ENCODE measurements at places on chromosomes 3 and 15.
A peak's percentile ranks its signal among the peaks of the same experiment; 100 is the strongest.

DNA sequence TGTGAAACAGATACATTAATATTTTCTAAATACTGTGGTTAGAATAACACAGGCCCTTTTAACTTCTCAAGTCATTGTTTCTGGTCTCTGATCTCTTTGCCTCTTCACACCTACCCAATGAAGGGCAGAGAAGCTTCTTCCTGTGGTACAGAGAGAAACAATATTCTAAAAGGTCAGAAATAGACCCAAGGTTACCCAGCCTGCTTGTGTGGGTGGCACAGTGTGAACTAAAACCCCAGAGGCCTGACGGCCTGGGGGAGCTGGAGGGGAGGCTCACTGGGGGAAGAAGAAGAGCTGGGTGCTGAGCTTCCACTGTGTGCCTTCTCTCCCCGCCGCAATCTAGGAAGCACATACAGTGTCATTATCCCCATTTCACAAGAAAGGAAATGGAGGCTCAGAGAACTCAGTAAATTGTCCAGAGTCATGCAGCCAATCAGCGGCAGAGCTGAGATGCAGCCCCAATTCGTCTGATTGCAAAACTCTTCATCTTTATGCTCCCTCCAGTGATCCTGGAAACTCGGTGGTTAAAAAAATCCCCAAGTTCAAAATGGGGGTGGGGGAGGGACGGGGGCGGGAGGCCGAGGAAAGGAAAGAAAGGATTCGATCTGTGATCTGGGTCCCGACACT is 64.1 kb upstream of the HEG1 start:
- no peak for DNase-seq

DNA sequence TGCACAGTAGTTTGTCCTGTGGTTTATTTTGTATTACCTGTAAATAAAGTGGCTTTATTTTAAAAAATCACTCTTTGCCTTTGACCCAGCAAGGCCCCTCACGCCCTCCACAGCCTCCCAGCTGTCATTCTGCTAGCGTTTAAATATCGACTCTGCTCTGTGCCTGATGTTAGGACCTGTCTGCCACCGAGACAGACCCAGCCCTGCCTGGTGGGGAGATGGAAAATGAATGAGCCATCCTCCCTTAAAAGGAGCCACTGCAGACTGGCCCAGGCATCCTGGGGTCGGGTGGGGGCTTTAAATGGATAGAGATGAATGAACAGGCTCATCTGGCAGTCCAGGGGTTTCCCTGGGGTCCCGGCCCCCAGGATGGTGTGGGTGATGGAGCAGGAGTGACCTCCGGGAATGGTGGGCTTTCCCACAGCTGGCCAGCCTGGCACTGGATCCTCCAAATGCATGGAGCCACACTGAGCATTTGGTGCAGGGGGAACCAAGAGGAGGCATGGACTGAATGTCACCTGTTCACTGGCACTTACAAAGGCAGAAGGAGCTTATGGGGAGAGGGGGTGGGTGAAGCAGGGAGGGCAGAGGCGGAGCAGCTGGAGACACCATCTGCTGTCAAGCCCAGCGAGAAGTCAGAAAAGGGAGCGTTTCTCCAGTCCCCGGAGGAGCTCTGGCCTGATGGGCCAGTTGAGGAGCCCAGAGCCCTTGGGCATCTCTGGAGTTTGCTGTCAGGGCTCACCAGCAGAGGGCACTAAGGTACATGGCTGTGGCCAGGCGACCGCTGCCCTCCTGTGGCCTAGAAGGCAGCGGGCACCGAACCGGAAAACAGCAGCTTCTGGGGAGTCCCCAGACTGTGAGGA is 11.9 kb downstream of the GRM2 start:
- DNase-seq = peak; percentile 34

- no peak for DNase-seq
Observed at GRCh38 chr3:171950373-171950772, 89.0 kb upstream of the FNDC3B start.

GRCh38 chr3:46266598-46266997 is 24.3 kb downstream of the CCR3 start:
- DNase-seq = no peak

GRCh38 chr3:114567771-114568170 is 273.9 kb downstream of the TIGIT start:
- DNase-seq = peak; percentile 15

DNA sequence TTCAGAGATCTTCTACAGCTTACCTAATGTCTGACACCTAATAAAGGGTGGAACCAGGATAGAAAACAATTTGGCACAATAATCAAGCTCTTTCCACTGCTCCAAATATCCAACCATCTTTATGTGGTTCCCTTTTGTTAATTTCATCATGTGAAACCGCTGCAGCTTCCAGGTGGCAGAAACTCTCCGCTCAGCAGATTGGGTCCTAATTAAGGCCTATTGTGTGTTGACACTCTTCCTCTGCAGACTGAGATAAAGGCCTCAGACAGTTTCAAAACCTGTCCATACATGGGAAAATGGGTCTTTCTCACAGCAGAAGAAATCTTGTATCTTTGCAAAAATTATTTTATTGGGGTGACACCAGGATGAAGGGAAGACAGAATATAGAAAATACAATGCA is 1002.4 kb upstream of the SEMA6D start:
- DNase-seq = no peak

DNA sequence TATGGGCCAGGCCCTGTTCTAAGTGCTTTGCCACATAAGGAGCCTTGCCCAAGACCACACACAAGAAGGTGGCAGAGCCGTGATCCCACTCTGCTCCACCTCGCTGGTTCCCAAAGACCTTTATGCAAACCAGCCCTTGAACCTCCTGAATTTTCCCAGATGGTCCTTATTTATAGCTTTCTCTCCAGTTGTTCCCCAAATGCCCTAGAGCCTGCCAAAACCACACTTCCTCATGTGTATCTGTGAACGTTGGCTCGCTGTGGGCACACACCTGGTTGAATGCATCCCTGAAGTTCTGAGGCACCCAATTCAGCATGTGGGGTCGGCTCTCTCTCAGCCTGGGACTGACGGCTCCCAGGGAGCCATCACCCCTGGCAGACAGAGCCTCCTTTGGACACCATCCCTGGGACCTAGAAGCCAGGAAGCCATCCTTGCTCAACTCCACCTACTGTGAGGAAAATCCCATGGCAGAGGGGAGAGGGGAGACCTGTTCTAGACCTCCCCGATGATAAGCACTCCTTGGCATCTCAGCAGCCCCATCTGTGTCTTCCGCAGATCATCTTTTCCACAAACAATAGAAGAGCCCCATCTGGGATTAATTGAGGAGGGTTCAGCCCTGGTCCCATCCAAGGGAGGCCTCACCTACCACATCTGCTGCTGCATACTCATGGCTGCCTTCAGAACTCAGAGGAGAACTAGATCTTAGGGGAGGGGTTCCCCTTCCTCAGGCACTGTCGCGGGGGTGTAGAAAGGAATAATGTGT is 42.3 kb upstream of the LIMD1 start:
- no peak for DNase-seq

DNA sequence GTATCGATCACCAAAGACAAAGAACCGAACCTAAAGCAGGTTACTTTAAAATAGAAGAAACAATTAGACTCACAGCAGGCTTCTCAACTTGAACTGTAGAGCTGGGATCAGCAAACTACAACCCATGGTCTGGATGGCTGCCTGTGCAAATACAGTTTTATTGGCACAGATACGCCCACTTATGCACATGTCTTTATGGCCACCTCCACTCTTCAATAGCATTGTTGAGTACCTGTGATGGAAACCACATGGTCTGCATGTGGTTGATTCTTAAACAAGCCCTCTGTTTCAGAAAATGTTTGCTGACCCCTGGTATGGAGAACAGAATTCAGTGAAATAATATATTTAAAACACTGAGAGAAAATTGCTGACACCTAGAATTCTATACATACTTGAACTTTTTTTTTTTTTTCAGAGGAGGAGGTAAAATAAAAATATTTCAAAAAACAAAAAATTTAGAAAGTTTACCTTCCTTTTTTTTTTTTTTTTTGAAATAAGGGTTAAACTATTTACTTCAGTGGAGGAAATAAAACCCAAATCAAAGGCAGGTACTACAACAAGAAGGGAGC is 263.8 kb upstream of the ATP10A start:
- no peak for DNase-seq

DNA sequence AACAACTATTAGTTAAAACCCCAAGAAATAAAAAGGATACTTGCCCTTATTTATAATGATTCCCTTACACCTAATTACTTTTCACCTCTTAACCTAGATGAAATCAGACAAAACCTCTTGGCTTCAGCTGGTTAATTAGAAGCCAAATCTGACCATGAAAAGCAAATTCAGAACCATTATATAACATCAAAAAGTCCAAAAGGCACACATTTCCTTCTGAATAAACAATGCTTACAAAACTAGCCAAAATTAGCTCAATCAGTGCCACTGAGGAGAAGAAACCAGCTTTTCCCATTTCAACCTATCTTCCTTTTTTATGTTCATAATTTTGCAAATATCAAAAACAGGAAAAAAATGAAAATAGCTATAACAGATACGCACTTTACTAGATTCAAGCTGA is 3.2 kb downstream of the EHHADH start:
- no peak for DNase-seq

DNA sequence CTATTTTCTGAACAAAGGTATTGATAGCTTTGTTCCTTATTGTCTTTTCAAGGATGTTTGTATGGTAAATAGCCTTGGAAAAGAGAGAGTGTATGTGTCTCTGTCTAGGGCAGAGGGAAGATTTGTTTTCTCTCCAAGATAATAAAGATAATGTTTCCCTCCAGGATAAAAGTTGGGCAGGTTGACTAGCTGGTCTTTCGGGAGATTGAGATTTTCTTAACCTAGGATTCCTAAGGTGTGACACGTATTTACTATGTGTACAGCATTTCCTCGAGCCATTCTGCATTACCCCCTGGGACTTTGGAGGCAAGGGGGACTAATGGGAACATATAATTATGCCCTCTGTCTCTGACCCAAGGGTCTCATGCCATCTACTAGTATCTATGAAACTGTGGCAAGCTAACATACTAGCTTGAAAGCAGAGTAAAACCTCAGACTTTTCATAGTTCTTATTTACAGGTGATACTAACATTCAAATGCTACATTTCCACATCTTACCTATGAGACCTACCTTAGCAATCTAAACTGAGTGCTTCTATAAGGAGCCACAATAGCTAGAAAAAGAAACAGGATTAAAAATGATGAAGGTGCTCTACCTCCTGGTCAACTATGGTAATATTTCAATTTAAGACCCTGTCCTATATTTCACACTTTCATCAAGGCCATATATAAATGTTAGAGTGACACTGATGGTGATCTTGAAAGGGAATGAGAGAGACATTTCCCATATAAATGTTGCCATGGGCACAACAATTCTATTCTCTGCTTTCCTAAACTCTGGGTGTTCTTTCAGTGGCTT is 252.9 kb upstream of the CBLB start:
- no peak for DNase-seq

GRCh38 chr3:13080591-13080990 is 7.4 kb upstream of the IQSEC1 start:
- no peak for DNase-seq

DNA sequence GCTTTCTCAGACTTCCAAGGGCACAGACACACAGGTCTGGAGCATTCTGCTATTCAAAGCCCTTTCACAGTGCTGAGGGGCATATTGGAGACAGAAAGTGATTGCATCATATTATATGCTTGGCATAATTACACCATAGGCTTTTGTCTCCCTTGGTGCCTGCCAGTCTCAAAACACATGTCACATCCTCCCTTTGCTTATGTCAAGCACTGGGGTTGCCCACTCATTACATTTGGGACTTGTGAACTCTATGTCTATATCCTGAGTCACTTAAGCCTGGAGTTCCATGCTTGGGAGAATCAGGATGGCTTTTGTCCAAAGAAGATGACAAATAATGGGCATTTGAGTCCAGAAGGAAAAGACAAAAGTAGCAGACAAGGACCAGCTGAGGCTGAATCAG is 12.3 kb upstream of the PDZRN3 start:
- no peak for DNase-seq

GRCh38 chr3:3855056-3855455 is 55.8 kb downstream of the LRRN1 start:
- DNase-seq = no peak

- no peak for DNase-seq
Observed at GRCh38 chr3:186596568-186597287, 16.1 kb upstream of the AHSG start.

GRCh38 chr3:85102781-85103180 is 144.0 kb downstream of the CADM2 start:
- DNase-seq = no peak

DNA sequence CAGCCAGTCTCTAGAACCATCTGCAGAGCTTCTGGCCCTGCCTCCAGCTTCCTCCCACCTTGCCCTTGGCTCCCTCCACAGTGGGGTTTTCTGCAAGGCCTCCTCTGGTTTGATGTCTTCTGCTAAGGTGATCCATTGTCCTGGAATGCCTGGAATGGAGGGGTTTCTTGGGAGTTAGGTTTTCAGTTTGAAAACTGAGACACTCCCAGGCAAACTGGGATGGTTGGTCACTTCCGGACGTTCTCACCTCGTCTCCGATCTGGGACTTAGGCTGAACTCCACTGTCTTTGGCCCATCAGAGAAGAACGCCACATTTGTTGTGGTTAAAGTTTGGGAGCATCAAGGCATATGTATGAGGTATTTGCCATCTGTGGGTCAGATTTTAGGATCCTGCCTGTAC is 77.4 kb upstream of the KLHL25 start:
- no peak for DNase-seq

DNA sequence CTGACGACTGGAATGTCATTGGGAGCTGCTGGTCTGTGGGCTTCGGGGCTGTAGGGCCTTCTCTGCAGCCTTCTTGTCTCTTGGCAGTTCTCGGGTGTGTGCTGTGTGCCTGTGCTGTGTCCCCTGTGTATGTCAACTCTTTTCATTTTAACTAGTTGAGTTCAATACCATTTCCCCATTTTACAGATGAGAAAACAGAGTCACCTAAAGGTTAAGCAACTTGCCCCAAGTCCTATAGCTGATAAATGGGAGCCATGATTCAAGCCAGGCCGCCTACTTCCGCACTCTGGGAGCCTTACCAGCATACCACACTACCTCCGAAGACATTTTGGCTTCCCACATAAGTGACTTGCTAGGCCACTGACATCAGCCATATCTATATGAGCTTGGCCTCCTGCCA is 85.7 kb downstream of the FAM81A start:
- no peak for DNase-seq

GRCh38 chr3:8152821-8153418 is 348.7 kb upstream of the LMCD1 start:
- no peak for DNase-seq

DNA sequence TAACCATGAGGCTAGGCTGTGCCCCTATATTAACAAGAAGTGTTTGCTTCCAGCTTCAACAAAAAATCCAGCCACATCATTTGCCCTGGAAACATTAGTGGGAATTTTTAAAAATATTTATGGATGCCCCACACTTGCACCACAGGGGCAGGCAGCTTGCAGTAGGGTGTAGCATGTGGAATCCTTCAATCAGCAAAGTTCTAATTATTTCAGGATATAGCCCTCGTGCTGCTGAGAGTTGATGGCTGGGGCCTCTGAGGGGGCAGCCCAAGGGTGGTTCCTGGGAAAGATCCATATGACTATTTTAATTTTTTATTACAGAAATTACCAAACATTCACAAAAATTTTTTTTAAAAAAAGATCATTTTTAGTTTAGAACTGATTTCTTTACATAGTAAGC is 35.1 kb upstream of the LMCD1 start:
- no peak for DNase-seq
